ENCODE measurements at places on chromosomes 1 and 21. TPM values are rescaled to one million over a fixed set of nuclear protein-coding genes. Genes with fewer than 3 reads are reported as not detected.

The CYYR1 gene
- 19.3 TPM for total RNA-seq

The BMP8A gene
- 3.0 TPM for total RNA-seq

The SPTA1 gene
- total RNA-seq: 0.33 TPM

DNA sequence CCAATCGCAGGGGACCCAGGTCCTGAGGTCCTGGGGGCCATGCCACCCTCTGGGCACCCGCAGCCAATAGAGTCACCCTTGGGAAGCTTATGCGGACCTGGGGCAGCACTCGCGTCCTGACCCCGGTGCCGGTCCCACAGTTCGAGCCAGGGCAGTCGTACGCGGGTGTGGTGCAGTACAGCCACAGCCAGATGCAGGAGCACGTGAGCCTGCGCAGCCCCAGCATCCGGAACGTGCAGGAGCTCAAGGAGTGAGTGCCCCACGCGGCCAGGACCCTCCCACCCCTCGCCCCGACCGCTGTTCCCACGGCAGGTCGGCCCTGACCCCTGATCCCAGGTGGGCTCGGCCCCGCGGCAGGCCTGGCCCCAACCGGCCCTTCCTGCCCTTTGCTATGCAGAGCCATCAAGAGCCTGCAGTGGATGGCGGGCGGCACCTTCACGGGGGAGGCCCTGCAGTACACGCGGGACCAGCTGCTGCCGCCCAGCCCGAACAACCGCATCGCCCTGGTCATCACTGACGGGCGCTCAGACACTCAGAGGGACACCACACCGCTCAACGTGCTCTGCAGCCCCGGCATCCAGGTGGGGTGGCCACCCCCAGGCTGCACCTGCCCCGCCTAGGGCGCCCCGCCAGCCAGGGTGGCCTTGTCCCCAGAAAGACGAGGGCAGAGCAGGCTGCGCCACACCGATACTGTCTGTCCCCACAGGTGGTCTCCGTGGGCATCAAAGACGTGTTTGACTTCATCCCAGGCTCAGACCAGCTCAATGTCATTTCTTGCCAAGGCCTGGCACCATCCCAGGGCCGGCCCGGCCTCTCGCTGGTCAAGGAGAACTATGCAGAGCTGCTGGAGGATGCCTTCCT, 20.5 kb downstream of the COL6A1 start:
- H3K4me3 ChIP-seq: no peak overlapping the region
- H3K4me1 ChIP-seq: peaks cover 36% of the 10 kb centered on the region
- no peak for DNase-seq
- H3K27ac ChIP-seq: peak overlapping the region; percentile 82
- H3K36me3 ChIP-seq: peaks cover 77% of the 10 kb centered on the region
- H3K27me3 ChIP-seq: no peaks in the 10 kb centered on the region

The AKT3 gene
- 73.9 TPM for total RNA-seq

DNA sequence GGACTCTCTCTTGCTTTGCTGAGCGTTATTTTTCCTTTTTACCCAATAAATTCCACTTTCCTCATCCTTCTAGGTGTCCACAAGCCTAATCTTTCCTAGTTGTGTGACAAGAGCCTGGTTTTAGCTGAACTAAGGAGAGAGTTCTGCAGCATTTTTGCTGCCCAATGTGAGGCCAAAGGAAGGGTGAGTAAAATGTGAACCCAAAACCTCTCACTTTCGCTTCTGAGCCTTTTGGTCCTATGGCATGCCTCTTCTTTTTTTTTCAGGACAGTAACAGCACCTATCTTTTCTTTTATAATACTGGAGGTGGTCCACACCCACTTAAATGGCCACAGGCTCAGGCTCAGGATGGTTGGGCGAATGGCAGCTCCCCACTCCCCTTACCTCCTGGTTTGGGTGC, 111.1 kb downstream of the COP1 start:
- peaks cover 39% of the 10 kb centered on the region for H3K36me3 ChIP-seq
- no peaks in the 10 kb centered on the region for H3K4me1 ChIP-seq
- DNase-seq: no peak

The ASTN1 gene
- 1.7 TPM for total RNA-seq

DNA sequence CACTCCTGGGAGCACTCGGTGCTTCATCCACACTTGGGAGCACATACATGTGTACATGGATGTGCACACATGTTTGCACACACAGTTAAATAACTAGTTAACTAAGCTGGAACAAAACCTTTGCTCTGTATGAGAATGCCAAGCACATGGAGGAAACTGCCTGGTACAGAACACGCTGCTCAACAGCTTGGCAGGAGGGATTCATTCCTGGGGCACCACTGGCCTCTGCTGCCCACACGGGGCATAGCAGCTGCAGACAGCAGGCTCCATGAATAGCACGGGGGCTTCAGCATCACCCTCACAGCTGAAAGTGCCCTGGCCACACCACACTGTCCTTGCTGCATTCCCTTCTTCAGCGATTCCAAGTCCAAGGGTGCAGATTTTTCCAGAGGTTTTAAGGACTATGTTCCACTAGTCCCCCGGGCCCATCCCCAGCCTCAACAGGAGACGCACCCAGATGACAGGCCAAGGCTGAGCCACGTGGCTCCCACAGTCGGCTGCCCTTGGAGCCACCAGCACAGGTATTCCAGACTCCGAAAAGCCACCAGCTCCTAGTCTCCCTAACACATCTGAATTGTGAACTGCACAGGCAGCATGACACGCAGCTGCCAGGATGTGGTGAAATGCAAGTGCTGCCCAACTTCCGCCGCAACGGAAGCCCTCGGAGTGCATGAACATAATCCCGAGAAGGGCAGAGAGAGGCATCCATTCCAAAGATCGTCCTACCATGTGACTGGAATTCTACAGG, 16.9 kb downstream of the NPHP4 start:
- no peaks in the 10 kb centered on the region for H3K27me3 ChIP-seq
- no peak overlapping the region for H3K4me3 ChIP-seq
- DNase-seq: no peak
- H3K4me1 ChIP-seq: no peaks in the 10 kb centered on the region

GRCh38 chr1:239717097-239717917, 330.9 kb downstream of the CHRM3 start:
- H3K27ac ChIP-seq: peak overlapping the region; percentile 53
- DNase-seq: no peak
- H3K4me1 ChIP-seq: peaks cover 51% of the 10 kb centered on the region
- H3K36me3 ChIP-seq: no peaks in the 10 kb centered on the region
- no peak overlapping the region for H3K4me3 ChIP-seq

The CDC42BPA gene
- 59.5 TPM for total RNA-seq
